T-cell (primary cell): ENCODE measurements at places on chromosomes 12 and 14.

DNA sequence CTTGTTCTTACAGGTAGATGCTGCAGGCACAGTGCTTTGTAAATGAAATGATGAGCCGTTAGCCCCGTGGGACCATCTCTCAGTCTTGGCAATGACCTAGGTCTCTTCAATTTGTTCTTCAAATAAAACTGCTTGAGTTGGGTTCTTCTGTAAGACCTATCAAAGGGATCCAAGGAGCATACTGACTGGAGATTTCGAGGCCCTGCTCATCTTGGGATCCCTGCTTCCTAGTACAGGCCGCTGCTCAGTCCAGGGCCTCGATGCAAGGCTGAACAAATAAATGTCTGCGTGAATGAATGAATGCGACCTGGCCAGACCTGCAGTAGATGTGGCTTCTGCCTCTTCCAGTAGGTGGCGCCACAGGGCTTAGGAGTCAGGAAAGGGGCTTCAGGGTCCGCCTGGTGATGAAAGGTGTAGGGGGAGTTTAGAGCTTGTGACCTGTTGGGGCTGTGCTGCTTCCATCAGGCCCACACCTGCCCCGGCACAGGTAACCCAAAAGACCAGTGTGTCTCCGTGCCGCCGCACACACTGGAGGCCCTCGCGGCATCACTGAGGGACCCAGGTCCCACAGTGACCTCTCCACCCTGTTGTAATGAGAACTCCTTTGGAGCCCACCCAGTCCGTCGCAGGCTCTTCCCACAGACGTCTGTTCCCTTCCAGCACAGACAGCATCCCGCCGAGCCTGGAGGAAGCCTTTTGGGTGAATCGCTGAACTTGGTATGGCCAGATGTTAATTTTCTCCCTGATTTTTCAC lies 4.4 kb downstream of the CACNA1C start:
- peak; percentile 17 for DNase-seq

DNA sequence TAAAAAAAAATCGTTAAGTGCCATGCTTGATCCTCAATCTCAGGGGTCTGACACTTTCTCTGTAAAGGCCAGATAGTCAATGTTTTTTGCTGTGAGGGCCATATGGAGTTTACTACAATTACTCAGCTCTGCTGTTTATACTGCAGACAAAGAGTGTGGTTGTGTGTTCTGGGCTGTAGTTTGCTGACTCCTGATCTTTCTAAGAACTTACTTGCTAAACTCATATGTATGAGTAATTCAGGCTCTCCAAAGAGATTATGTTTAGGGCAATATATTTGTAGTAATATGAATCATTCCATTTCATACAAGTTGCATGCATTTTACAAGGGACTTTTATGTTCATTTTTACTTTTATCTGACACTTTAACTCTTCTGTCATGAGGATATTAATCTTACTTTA lies 188.2 kb downstream of the TMTC2 start:
- DNase-seq = no peak

- no peak for DNase-seq
Measured at GRCh38 chr14:100767788-100768536, 41.3 kb downstream of the DLK1 start.

GRCh38 chr14:92610849-92611271 lies 97.3 kb downstream of the RIN3 start:
- DNase-seq = no peak

DNA sequence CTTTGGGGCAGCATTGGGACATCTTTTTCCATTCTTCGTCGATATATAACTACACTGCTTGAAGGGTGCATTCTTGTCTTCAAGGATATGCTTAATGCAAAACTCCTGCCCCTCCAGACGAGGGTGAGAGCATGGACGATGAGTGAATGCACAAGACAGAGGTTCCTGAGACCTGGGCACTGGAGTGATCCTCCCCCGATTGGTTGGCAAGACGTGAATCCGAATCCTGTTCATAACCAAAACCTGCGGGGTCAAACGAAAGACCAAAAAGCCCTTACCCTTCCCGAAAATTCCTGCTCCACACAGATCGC lies 684 bp downstream of the KANSL2 start:
- DNase-seq = no peak
